NCI-H187 treated with DMSO at 0.1 percent for 48 hours (cell line): ENCODE measurements at places on chromosomes 4 and X.

DNA sequence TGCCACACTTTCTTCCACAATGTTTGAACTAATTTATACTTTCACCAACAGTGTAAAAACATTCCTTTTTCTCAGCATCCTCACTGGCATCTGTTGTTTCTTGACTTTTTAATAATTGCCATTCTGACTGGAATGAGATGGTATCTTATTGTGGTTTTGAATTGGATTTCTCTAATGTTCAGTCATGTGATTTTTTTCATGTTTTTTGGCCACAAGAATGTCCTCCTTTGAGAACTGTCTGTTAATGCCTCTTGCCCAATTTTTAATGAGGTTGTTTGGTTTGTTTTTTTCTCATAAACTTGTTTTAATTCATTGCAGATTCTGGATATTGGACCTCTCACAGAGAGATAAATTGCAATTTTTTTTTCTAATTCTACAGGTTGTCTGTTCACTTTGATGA, 1195.2 kb downstream of the TECRL start:
- no peak for DNase-seq

DNA sequence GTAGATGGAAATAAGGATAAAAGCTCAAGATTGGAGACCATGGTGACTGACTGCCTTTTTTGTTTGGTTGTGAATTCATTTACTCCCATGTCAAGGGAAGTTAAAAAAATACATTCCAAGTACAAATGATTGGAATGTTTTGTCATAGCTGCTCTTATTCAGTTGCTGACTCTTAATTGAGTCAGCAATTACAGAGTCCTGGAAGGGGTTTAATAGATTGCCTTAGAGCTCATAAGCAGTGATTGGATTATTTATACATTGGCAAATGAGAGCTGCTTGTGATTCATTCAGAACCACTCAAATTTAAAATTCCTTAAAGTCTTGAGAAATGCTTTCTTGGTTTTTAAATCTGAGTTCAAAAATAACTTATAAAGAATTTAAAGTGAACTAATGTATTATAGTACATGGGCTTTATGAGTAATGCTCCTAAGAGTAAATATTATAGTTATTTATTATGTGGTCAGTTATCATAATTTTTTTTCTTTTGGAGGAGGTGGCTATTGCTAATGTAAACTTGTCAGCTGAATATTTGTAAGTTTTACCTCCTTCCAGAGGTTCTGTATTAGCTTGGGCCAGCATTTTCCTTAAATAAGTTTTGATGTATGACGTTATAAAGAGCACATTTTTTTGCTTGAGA, 13.6 kb downstream of the JADE1 start:
- no peak for DNase-seq

- no peak for DNase-seq
Observed at GRCh38 chrX:88202149-88202548, 544.9 kb upstream of the CPXCR1 start.

- no peak for DNase-seq
Observed at GRCh38 chrX:115452251-115452650, 108.7 kb upstream of the PLS3 start.

- no peak for DNase-seq
Observed at GRCh38 chr4:38169524-38169923, 209.3 kb downstream of the PTTG2 start.

DNA sequence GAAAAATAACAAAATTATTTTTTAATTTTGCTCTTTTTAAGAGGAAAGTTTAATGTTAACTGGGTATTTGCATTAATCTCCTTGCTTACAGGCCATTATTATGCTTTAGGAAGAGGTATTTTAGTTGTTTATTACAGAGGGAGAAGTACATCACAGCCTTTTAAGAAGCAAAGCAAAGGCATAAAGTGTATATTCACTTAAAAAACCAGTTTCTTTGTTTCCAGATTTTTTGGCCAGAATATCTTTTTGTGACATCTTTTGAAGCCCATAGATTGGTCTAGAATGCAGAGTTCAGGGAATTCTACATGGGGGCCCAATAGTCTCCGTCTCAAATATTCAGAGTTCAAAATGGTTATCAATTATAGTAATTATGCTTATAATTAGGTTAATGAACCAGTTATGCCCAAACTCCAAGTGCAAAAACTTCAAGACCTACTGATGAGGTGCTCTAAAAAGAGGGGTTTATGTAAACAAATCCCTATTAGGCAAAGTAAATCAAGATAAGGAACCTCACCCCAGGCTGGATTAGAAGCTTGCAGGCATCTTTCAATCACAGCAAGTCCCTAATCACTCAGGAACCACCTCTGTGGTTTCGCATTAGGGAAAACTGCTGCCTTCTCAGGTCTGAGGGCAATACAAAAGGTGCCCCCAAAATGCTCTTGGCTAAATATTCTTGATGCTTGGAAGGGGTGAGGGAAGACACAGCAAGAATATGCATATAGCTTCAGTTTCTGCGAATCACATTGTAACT, 1.4 kb downstream of the CXXC4 start:
- DNase-seq: no peak

- DNase-seq: no peak
Observed at GRCh38 chr4:77393996-77394395, 211.6 kb upstream of the CXCL13 start.
